ENCODE measurements at places on chromosomes 5 and 9. TPM values are rescaled to one million over a fixed set of nuclear protein-coding genes. Genes with fewer than 3 reads are reported as not detected.

GRCh38 chr9:69798744-69799143 is 21.9 kb upstream of the CFAP95 start:
- H3K4me3 ChIP-seq = no peak overlapping the region
- H3K27me3 ChIP-seq = no peaks in the 10 kb centered on the region
- H3K27ac ChIP-seq = no peak overlapping the region
- H3K36me3 ChIP-seq = no peaks in the 10 kb centered on the region
- DNase-seq = no peak

DNA sequence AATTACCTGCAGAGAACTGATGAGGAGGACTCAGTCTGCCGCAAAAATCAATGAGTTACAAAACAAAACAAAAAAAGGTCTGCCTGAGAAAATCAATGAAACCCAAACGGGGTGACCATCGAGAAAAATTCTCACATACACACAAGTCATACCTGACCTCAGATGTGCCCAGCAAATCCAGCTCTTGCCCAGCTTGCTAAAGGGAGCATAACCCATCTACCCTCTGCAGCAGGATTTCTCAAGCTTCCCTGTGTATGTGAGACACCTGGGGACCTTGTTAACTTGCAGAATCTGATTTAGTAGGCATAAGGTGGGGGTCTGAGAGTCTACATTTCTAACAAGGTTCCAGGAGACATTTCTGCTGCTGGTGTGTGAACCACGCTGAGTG is 126.3 kb downstream of the TLE1 start:
- H3K27ac ChIP-seq = no peak overlapping the region
- H3K4me3 ChIP-seq = no peak overlapping the region
- no peaks in the 10 kb centered on the region for H3K4me1 ChIP-seq
- H3K36me3 ChIP-seq = no peaks in the 10 kb centered on the region

GRCh38 chr9:32603914-32604852 is 31.2 kb upstream of the NDUFB6 start:
- no peaks in the 10 kb centered on the region for H3K27me3 ChIP-seq
- DNase-seq = no peak
- no peaks in the 10 kb centered on the region for H3K4me1 ChIP-seq
- H3K36me3 ChIP-seq = no peaks in the 10 kb centered on the region
- H3K27ac ChIP-seq = no peak overlapping the region

DNA sequence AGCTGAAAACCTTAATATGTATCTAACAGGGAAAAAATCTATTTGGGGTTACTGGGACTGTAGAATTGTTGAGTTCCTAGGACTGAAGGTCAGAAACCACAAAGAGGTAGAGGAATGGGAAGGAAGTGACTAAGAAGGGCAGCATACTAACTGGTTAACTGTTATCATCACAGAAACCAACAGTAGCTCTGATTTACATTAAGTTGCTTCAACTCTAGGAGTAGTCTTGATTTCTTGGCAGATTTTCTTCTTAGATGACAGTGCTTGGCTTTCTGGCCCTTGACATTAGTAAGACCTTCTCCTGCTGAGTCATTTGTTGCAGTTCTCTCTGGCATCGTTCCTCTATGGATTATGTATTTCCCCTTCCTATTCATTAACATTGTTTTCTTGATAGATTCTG is 116.1 kb upstream of the RASA1 start:
- no peak for DNase-seq
- no peaks in the 10 kb centered on the region for H3K4me1 ChIP-seq
- H3K36me3 ChIP-seq = no peaks in the 10 kb centered on the region
- H3K27ac ChIP-seq = no peak overlapping the region
- no peaks in the 10 kb centered on the region for H3K27me3 ChIP-seq

- no peak overlapping the region for H3K27ac ChIP-seq
- peak; percentile 45 for DNase-seq
- peaks cover 100% of the 10 kb centered on the region for H3K36me3 ChIP-seq
- H3K27me3 ChIP-seq = no peaks in the 10 kb centered on the region
- no peaks in the 10 kb centered on the region for H3K4me1 ChIP-seq
These were observed 6.9 kb downstream of the NOL6 start for GRCh38 chr9:33466565-33467495.

DNA sequence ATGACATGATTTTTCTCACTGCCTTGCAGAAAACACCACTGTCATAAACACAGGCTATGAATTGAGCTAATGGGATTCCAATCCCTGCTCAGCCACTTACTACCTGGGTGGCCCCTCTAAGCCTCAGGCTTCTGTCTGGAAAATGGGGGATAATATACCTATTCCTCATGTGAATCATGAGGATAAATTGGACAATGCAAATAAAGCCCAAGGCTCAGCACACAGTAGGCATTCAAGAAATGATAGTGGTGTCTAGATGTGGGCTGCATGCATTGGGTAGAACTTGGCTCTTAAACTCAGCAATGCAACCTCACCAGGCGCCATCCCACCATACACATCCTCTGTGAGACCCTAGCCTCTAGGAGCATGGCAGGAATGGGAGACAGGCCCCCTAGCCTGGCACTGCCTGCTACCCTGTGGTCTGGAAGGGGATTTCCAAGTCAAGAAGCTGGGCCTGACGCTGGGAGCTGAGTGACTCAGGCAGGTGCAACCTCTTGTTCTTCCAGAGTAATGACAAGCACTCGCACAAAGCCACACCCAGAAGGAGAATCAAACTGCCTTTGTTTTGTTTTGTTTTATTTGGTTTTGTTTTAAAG is 2.3 kb upstream of the TNIP1 start:
- DNase-seq = no peak
- H3K27me3 ChIP-seq = no peaks in the 10 kb centered on the region
- H3K27ac ChIP-seq = peak overlapping the region; percentile 100

GRCh38 chr5:107383414-107383813 is 287.3 kb downstream of the EFNA5 start:
- no peak overlapping the region for H3K27ac ChIP-seq
- H3K36me3 ChIP-seq = no peaks in the 10 kb centered on the region
- no peak for DNase-seq
- H3K27me3 ChIP-seq = no peaks in the 10 kb centered on the region
- H3K4me1 ChIP-seq = peaks cover 11% of the 10 kb centered on the region

DNA sequence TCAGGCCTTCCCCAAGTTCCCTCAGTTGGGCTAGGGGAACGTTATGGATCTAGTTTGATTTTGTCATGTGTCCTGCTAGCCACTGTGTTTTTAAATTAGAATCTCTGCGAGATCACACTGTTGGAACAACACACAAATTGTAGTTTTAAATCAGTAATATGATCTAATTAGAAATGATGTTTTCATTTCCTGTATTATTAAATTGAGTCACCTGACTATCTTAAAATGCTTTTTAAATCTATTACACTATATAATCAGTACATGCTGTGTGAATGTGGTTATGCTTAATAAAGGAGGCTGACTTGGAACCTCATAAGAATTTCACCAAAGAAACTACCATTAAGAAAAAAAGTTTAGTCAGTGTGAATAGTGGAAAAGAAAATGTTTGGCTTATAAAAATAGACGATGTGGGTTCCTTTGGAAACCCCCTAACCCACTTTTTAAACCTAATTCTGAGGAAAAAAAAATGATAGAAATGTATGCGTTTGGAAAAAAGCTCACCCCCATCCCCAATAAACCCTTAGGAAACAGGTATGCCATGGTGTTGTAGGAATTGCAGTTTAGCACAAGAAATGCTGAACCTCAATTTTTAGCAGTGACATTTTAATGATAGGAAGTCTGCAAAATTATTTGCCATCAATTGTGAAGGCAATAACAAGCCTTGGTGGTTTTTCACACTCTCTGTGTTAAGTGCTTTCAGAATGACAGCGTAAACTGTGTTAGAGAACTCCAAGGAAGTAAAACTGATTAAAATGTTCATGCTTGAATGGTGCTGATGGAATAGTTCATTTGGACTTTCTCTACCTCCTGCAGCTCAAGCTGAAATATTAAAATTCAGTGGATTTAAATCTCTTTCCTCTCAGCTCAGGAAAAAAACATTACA is 59.0 kb downstream of the TLE4 start:
- peaks cover 4% of the 10 kb centered on the region for H3K4me1 ChIP-seq
- H3K27ac ChIP-seq = no peak overlapping the region
- H3K27me3 ChIP-seq = no peaks in the 10 kb centered on the region
- DNase-seq = no peak
- H3K36me3 ChIP-seq = no peaks in the 10 kb centered on the region
- no peak overlapping the region for H3K4me3 ChIP-seq

DNA sequence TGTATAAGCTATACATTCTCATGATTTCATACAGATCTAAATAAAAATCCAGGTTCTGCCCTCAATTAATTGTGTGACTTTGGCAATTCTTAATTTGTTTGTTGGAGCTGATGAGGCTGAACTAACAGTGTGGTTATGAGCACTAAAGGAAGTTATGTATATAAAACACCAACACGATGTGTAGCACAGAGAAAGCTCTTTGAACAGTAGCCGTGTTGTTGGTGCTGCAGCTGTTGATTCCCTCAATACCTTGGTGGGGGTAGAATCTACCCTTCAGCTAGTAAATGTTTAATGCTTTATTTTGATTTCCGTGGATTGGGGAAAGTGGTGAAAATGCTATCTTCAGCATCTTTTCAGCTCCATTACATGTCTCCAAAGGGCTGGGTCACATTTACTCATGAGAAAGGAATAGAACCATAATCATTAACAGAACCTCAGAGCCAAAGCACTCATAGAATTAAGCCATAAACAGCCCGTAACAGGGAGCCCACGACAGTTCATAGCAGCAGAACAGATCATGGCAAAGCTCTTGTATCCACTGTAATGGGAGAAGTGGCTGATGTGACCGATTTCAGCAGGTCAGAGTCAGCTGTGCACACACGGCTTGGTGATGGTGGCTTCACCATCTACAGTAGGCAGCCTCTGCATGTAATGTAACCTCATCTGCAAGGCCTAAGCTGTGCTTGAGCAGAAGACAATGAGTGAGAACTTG is 332.7 kb downstream of the DIRAS2 start:
- no peak overlapping the region for H3K27ac ChIP-seq
- H3K27me3 ChIP-seq = no peaks in the 10 kb centered on the region
- H3K4me1 ChIP-seq = no peaks in the 10 kb centered on the region
- H3K4me3 ChIP-seq = no peak overlapping the region
- no peaks in the 10 kb centered on the region for H3K36me3 ChIP-seq
- no peak for DNase-seq

- no peak for DNase-seq
- no peaks in the 10 kb centered on the region for H3K36me3 ChIP-seq
- H3K27me3 ChIP-seq = no peaks in the 10 kb centered on the region
- no peaks in the 10 kb centered on the region for H3K4me1 ChIP-seq
- H3K27ac ChIP-seq = no peak overlapping the region
These were observed 85.9 kb downstream of the BOD1 start for GRCh38 chr5:173530547-173530946.

DNA sequence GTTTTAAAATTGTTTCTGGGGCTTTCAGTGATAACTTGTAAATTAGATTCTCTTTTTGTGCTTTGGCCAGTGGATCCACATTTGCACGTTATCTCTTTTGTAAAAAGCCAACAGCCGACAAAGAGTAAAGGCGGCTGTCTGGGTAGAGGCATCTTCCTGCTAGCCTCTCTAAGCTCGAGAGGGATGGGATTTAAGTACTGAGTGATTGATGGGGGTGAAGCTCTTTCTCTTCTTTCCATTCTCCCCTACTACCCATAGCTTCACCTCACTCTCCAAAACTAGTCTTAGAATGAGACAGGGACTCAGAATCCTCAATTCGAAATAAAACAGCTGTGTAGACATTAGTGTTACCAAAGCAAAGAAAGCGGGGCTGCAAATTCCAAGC is 3.4 kb downstream of the PBX3 start:
- no peaks in the 10 kb centered on the region for H3K27me3 ChIP-seq
- H3K4me3 ChIP-seq = peak overlapping the region; percentile 92
- peaks cover 51% of the 10 kb centered on the region for H3K4me1 ChIP-seq

DNA sequence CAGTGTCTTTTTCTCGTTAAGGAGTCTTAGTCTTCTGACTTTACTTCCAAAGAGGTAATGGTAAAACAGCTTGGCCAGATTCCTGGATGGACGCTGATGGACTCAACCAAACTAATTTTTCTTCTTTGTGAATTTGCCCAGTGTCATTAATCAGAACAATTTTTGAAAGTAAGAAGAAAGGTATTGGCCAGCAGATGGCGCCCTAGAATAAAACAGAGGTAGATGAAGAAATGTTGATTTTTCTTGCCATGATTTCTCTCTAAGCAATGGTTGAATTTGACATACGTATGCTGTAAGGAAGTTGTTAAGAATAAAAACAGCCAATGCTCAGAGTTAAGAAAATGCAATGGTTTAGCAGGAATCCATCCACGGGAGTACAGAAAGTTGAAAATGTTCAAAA is 500.0 kb downstream of the DIRAS2 start:
- H3K27me3 ChIP-seq = no peaks in the 10 kb centered on the region
- no peak overlapping the region for H3K27ac ChIP-seq
- H3K36me3 ChIP-seq = no peaks in the 10 kb centered on the region
- peak; percentile 25 for DNase-seq

GRCh38 chr5:168851902-168852321 is 272.7 kb upstream of the PANK3 start:
- no peak overlapping the region for H3K27ac ChIP-seq
- no peaks in the 10 kb centered on the region for H3K27me3 ChIP-seq
- no peak overlapping the region for H3K4me3 ChIP-seq
- no peak for DNase-seq

DNA sequence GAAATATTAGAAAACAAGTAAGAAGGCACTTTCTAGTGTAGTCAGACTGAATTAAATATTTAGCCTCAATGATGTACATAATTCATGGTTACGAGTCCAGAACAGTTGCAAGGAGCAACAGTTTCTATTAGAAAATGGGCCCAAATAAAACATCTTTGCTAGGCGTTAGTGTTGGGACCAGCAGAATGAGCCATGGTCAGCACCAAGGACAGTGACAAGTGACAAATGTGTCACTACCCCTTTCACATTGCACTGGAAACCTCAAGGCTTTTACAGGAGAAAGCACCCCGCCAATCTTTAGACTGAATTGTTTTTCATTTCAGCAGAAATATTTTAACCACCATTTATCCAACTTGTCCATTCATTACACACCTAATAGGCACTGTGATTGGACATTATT is 301.3 kb upstream of the ADCY2 start:
- H3K36me3 ChIP-seq = no peaks in the 10 kb centered on the region
- no peak overlapping the region for H3K27ac ChIP-seq
- no peaks in the 10 kb centered on the region for H3K27me3 ChIP-seq
- no peak for DNase-seq
- H3K4me1 ChIP-seq = no peaks in the 10 kb centered on the region

PCDHGA12 gene
- 5.6 TPM for total RNA-seq

PRELID1 gene
- 51.3 TPM for total RNA-seq

SLC4A9 gene
- not detected for total RNA-seq

CDH10 gene
- not detected for total RNA-seq

IGFBPL1 gene
- not detected for total RNA-seq

CDC20B gene
- total RNA-seq = not detected

ETF1 gene
- 76.2 TPM for total RNA-seq

CNTNAP3 gene
- total RNA-seq = 17.2 TPM

LCNL1 gene
- total RNA-seq = 6.4 TPM

WDR38 gene
- not detected for total RNA-seq

PIK3R1 gene
- total RNA-seq = 45.6 TPM

PLK2 gene
- total RNA-seq = 89.5 TPM

DMRT3 gene
- total RNA-seq = not detected

ZNF474 gene
- total RNA-seq = not detected
